ENCODE measurements at places on chromosomes 12 and 14. TPM values are rescaled to one million over a fixed set of nuclear protein-coding genes. Genes with fewer than 3 reads are reported as not detected.

DNA sequence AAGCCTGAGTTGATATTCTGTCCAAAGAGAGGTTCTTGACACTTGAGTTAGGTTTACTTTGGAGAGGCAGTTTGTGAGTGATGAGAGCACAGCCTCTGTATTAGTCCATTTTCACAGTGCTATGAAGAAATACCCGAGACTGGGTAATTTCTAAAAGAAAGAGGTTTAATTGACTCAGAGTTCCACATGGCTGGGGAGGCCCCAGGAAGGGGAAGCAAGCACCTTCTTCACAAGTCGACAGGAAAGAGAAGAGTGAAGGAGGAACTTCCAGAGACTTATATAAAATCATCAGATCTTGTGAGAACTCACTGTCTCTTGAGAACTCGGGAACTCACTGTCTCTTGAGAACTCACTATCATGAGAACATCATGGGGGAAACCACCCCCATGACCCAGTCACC, 5.4 kb downstream of the ZC3H14 start:
- no peak for DNase-seq

DNA sequence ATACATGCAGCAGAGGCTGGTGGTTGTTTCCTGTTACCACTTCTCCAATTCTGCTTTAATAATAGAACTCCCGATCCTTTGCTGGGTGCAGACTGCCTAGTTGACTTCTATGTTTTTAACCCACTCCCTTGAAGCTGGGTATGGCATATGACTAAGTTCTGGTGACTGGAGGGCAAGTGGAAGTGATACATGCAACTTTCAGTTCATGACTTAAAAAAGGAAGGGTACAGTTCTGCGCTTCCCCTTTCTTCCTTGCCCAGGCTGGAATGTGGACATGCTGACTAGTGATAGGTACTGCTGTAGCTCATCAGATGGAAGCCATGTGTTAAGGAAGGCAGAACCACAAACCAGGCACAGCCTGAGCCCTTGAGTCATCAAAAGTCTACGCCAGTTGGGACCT, 2.4 kb upstream of the A2M start:
- no peak for DNase-seq

- DNase-seq, result no peak
These were observed 3.2 kb downstream of the AGAP2 start for GRCh38 chr12:57735198-57735855.

GRCh38 chr12:15979096-15980092, 68.3 kb downstream of the DERA start:
- DNase-seq, result peak; percentile 68

DNA sequence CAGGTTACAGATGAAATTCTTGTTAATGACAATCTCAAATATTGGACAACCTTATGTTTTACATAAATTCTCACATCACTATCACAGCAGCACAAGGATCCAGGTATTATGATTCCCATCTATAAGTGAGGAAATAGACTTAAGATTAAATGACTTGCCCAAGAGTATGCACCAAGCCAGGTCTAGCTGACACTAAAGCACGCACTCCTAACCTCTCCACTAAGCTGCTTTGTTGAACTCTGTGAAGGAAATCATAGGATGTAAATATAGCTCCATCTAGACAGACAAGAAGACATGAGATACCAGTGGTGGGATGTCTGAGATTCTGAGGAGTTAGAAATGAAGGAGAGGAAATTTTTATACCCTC, 87.9 kb downstream of the PHLDA1 start:
- no peak for DNase-seq

- DNase-seq, result peak; percentile 28
These were observed 66.0 kb downstream of the BMP4 start for GRCh38 chr14:53890611-53891101.

GRCh38 chr14:50936882-50937281, 7.4 kb downstream of the PYGL start:
- DNase-seq, result no peak

DNA sequence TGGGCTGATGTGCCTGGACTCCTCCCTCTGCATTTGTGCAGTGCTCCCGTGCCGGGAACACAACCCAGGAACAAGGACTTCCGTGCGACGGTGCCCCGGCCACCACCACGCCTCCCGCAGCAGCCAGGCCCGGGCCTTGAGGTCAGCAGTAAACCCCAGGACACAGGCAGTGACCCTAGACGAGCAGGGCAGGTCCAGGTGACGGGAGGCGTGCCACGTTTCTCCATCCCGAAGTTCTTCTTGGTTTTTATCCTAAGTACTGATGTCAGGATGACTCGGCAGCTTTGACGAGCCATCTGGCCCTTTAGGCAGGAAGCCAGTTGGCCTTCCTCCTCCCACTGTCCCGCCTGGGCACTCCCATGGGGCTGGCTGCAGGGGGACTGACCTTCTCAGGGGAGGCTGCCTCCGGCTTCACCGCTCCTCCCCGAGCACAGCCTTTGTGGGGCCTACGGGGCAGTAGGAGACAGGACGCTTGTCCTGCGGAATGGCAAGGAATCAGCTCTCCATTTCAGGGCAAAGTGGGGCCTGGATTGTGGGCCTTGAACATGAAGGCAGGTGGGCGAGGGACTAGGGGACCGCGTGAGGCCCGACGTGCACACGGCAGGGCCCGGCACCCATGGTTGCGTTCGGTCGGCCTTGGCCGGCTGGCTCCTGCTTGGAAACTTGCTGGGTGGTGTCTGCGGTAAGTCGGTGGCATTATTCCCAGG, 94.1 kb downstream of the FBXL14 start:
- DNase-seq, result peak; percentile 88

DNA sequence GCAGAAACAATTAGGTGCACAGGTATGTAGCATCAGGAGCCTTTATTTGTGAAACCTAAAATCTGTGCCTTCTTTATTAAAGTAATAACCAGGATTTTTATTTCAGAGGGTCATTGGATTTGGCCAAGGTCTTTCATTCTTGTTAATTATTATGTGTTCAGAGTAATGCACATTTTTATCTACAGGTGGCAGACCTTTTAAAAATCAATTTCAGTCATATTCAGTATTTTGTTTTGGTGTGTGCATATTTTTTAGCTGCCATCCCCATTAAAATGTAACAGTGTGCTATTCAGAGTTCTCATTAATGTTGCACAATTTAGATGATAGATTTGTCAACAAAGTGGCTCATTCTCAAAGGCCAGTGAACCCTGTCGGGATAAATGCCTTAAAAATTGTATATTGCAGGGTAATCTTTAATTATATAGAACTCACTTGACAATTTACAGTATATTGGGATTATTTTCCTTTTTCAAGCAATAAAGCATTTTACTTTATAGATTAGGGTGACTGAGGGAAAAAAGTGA, 319.3 kb upstream of the SOX5 start:
- DNase-seq, result peak; percentile 7

DNA sequence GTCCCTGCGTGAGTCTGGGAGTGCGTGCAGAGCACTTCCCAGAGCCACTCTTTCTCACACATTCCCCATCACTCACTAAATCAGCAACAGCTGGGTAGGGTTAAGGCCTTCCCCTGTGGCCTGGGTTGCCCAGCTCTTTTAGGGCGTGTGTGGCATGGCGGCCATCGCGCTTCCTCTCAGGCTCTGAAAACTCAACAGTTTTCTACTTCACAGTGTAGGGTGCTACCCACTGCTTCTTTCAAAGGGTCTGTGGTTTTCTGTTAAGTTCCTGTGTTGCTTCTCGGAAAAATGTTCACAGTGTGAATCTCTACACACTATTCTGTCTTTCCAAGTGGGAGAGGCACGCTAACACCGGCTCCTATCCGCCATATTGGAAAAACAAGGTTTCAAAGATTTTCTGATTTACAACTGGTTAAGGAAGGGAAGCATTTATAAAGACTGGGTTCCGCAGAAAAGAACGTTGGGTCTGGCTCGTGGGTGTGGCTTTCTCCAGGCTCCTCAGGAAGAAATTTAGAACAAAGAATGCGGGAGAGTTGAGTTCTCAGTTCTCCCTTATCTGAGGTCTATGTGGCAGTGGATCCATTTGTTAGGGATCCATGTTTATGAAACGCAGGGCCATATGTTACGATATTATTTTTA, 34.9 kb upstream of the AEBP2 start:
- no peak for DNase-seq

DNA sequence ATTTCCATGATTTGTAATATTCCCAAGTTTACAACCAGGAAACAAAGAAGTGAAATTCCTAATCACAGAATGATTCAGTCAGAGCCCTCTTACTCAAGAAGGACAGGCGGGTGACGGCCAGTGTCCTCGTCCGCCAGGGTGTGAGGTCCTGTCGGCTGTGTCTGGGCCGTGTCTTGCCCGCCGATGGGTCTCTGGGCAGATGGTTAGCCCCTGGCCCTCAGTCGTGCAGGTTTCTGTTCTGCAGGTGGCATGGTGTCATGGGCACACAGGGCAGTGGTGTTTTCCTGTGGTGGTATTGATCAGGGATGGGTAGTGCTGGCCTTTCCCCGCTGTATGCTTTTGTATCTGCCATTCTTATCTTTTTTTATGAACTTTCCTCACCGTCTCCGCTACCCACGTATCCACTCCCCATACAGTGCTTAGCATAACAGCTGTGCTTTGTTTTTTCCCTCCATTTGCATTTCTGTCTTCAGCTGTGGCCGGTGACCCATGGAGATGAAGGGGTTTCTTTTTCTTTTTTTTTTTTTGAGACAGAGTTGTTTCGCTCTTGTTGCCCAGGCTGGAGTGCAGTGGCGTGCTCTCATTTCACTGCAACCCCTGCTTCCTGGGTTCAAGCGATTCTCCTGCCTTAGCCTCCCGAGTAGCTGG, 100.7 kb downstream of the TSPAN9 start:
- DNase-seq, result no peak

- DNase-seq, result peak; percentile 69
These were observed 57.1 kb upstream of the PCED1B start for GRCh38 chr12:47022296-47022695.

DNA sequence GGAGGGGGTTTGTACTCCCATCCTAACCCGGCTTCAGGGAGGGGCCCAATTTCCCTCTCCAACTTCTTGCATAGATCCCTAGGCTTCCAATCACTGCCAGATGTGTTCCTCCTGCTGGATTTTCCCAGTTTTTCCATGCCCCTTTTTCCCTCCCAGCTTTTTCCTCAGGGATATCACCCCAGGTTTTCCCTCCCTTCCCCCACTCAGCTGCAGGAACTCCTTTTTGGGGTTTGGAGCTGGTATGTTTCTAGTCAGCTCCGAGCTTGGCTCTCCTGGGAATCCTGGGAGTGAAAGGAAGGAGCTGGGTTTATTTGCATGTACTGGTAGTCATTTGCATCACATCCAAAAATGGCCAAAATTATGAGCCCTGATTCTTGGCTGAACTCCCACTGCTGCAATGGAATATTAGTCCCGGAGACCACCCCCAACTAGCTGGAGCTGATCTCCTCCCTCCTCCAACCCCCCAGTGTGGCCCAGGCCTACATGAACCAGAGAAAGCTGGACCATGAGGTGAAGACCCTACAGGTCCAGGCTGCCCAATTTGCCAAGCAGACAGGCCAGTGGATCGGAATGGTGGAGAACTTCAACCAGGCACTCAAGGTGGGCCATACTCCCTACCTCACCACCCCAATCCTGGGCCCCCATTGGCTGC, 1.4 kb upstream of the RDH5 start:
- DNase-seq, result no peak

GRCh38 chr14:38255408-38255672, 553 bp downstream of the CLEC14A start:
- DNase-seq, result no peak

- peak; percentile 83 for DNase-seq
These were observed 55.3 kb downstream of the ELK3 start for GRCh38 chr12:96249196-96250118.

DNA sequence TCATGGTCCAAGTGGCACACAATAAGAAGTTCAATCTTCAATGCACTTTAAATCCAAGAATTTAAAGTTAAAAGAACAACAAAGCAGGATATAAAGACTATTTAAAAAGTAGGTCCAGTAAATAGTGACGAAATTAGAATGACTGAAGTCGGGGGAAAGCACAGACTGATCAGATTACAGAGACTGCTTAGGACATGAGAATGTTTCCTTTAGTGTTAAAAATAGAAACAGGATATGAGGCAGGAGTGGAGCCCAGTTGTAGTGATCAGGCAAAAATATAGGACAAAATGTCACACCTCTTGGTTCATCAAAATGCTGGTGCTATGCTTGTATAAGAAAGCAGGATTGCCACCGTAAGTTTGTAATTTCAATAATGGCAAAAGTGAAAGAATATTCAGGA, 52.2 kb upstream of the CD163 start:
- DNase-seq, result peak; percentile 75

GRCh38 chr12:118206107-118206412, 70.1 kb downstream of the PEBP1 start:
- no peak for DNase-seq

GRCh38 chr14:86852530-86852929, 1140.5 kb downstream of the GALC start:
- peak; percentile 29 for DNase-seq

DNA sequence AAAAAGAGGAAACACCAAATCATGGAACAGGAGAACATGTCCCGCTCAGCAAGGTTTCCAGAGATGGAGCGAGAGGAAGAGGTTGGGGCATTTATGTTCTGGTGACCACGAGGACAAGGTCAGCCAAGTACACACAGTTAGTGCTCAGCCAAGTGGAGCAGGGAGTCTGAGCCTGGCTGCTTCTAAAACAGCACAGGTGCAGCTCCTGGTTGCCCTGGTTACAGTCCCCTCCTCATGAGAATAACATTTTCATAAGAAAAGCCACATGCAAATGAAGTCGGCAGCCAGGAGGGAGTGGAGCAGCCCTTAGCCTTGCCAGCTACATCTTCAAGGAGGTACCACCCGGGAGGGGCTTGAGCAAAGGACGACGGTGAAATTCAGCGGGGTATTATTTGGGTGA, 81.8 kb downstream of the NOS1 start:
- no peak for DNase-seq

DNA sequence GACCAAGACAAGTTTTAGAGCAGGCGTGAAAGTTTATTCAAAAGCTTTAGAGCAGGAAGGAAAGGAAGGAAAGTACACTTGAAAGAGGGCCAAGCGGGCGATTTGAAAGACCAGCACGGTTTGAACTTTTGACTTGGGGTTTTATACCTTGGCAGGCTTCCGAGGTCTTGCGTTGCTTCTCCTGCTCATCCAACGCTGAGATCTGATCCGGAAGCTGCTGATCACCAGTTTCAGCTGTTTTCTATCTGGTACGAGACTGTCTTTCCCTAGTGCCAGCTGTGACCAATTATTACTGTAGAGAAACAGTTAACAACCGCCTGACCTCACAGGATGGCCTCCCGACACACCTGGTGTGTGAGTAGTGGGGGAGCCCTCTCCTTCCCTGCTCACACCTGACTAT, 20.6 kb upstream of the SNRPF start:
- DNase-seq, result peak; percentile 59

- DNase-seq, result peak; percentile 64
These were observed 129.8 kb upstream of the KRR1 start for GRCh38 chr12:75641031-75641780.

- DNase-seq, result no peak
These were observed 12.0 kb downstream of the VDR start for GRCh38 chr12:47892819-47893218.

GRCh38 chr14:68702135-68702534, 90.7 kb downstream of the ZFP36L1 start:
- DNase-seq, result no peak

The LRFN5 gene
- total RNA-seq, result 0.97 TPM

The ARPC3 gene
- total RNA-seq, result 354 TPM

The TGM1 gene
- total RNA-seq, result 2.2 TPM

The MAPKAPK5 gene
- 32.4 TPM for total RNA-seq

The FAM186B gene
- under 0.01 TPM for total RNA-seq

The CFAP251 gene
- total RNA-seq, result 6.8 TPM

The CMA1 gene
- not detected for total RNA-seq

Measured in fibroblast of villous mesenchyme (primary cell).